ENCODE measurements at places on chromosomes 13 and 19.
A peak's percentile ranks its signal among the peaks of the same experiment; 100 is the strongest.

DNA sequence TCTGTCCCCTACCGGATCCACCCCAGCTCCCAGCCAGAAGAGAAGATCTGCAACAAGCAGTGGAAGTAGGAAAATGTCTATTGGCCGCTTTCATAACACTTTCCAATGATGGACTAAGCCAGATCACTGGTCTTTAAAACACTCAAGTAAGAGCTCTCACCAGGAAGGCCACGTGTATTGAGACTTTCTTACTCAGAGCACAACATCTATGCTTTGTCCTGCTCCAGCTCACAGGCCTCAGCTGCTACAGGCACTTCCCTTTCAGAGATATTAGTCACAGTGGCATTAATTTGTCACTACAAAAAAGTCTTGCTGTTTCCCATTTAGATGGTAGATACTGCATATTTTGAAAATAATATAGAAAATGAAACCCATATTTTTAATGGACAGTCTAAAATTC, 164.2 kb downstream of the ABCC4 start:
- no peak for DNase-seq

DNA sequence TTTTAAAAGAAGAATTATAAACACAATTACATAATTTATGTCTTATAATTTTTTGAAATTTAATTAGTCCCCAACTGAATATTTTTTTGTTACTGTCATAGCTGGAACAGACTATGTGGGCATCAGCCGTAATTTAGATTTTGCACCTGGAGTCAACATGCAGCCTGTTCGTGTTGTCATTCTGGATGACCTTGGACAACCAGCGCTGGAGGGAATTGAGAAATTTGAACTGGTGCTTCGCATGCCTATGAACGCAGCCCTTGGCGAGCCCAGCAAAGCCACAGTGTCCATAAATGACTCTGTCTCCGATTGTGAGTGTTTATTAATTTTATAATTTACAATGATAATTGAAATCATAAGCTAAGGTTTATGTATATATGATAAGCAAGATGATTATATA, 142.3 kb downstream of the STOML3 start:
- DNase-seq, result no peak

DNA sequence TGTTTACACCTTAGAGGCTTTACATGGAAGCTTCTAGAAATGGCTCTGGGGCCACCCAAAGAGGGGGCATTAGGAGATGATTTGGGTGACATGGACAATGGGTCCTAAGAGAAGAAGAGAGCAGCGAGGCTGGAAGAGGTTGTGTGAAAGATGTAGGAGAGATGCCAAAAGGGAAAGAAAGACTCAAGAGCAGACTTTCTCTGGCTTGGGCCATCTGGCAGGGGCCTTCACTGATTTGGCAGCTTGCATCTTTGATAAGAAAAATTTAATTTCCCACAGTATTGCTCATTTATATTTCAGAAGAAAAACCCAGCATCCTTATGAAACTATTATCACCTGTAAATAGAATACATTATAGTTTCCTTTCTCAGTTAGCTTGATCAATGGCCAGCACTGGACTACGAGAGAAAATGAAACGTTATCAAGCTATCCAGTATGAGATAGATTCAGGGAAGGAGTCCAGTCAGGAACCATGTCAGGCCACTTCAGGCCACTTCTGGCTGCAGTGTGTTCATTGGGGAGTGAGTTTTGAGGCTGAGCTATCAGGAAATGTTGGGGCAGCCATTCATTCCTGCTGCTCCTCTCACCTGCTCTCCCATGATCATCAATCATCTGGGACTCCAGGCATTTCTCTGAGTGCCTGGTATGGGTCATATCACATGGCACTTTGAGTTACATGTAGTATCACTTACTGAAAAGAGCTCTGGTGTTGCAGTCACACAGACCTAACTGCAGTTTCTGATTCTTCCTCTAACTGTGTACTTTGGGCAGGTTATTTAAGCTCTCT, 10.3 kb downstream of the SCEL start:
- no peak for DNase-seq

GRCh38 chr19:9000933-9001332, 9.3 kb downstream of the MUC16 start:
- DNase-seq, result no peak

- DNase-seq, result peak; percentile 52
Observed at GRCh38 chr19:45405435-45406225, 761 bp upstream of the PPP1R13L start.

- DNase-seq, result no peak
Observed at GRCh38 chr19:12485052-12485416, 418 bp upstream of the ZNF709 start.

GRCh38 chr13:25069911-25070310, 26.0 kb upstream of the PABPC3 start:
- DNase-seq, result no peak

DNA sequence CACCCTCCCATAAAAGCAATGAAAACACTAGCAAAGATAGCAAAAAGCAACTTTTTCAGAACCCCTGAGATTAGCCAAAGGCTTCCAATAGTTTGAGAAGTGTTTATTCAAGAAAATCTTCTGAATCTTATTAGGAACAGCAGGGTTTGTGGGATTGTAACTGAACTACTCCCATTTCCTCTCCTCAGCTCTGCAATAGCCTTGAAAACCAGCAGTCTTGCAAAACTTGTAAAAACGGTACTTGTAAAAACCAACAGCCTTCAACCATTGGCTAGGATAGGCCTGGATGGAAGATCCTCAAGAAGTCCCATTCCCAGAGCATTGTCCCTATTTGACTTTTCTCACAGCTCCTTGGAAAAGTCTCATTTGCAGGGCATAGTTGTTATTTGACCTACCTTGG, 12.1 kb downstream of the RNASEH2B start:
- no peak for DNase-seq

DNA sequence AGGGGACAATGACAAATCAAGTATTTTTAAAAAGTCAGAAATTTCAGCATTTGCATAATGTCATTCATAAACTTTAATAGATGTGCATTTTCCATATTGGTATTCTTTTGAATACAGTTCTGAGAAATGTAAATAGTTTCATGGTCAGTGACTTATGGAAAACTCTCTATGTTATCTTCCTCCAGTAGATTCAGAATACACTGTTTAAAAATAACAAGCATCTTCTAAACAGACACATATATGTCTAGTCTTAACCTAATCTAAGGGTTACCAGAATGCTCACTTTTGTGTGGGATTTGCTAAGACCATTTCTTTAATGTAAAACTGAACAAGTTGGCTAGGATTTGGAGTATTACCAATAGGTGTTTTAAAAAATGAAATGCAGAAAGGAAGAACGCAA, 119.8 kb upstream of the SGCG start:
- DNase-seq, result no peak
